HS-27A (cell line): ENCODE measurements at places on chromosomes 11 and 22.

DNA sequence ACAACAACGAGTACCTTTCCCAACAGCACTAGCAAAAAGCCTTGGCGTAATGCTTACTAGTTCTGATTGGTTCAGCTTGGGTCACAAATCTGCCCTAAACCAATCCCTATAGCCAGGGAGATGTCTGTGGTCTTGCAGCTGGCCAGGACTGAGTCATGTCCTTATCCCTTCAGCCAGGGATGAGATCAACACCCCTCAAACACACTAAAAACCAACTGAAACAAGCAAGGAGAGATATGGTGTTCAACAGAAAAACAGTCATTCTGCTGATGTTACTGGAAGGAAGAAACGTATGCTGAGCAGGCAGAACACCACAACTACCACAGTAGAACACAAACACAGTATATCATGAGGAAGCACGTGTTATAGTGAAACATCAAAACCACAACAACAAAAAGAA, 375.6 kb downstream of the LARGE1 start:
- DNase-seq, result no peak

- no peak for DNase-seq
Observed at GRCh38 chr11:80898910-80899309, 1458.1 kb upstream of the TENM4 start.

GRCh38 chr22:49555526-49555925, 272.1 kb downstream of the BRD1 start:
- DNase-seq, result no peak

GRCh38 chr11:127926721-127927120, 660.6 kb downstream of the ETS1 start:
- DNase-seq, result no peak

- no peak for DNase-seq
Observed at GRCh38 chr11:78163828-78164227, 24.4 kb upstream of the ALG8 start.

GRCh38 chr11:15127341-15127740, 12.6 kb downstream of the INSC start:
- DNase-seq, result no peak

- no peak for DNase-seq
Observed at GRCh38 chr22:42338479-42338878, 68.0 kb upstream of the TCF20 start.

DNA sequence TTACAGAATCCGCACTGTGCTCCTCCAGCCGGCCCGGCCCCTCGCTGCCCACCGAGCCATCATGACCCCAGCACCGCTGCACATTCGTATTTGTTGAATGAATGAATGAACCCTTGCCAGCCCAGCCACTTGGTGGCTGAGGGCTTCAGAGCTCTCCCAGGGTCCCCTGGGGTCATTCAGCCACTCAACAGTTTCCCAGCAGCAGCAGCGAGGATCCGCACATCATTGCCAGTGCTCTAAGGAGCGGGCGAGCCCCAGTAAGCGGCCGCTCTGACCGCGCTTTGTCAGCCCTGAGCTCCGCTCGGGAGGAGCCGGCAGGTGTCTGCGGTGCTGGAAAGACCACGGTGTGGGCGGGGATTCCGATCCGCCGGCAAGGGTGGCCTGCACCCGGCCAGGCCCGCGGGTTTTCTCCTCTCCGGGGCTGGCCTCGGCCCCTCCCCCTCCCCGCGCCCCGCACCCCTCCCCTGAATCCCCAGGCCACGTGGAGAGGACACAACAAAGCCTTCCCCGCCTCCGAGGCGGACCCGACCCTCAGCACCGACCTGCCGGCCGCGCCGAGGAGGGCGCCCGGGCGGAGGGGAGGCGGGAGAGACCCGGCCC, 563 bp downstream of the BID start:
- no peak for DNase-seq

DNA sequence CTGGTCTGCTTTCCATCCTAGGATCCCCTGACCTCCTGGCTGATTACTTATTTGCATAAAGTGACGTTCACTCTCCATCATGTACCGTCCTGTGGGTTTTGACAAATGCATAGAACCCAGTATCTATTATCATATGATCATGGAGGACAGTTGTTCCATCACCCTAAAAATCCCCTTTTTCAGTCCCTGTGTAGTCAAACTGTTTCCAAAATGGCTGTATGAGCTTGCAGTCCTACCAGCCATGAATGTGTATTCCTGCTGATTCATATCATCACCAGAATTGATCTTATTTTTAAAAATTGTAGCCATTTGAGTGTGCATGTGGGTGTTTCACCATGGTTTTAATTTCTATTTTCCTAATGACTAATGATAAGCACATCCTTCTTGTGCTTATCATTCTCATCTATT, 108.8 kb downstream of the MPPED1 start:
- DNase-seq, result no peak

DNA sequence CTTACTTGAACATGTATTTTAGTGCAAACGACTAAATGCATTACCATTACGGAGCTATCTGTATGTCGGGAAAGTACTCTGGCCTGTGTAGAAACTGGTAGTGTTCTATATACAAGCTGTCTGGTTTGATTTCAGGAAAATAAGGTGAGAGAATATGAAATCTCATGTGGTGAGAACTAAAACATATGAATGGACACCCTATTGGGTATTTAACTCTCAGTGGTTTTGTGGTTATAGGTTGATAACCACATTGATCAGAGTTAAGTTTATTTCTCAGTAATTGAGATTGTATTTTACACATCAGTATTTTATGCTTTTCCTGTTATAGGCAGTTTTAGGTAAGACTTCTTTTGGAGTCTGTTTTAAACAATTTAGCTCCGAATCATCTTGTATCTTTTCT, 10.4 kb downstream of the ANO5 start:
- DNase-seq, result no peak

GRCh38 chr11:34890812-34891211, 25.4 kb downstream of the APIP start:
- peak; percentile 12 for DNase-seq

DNA sequence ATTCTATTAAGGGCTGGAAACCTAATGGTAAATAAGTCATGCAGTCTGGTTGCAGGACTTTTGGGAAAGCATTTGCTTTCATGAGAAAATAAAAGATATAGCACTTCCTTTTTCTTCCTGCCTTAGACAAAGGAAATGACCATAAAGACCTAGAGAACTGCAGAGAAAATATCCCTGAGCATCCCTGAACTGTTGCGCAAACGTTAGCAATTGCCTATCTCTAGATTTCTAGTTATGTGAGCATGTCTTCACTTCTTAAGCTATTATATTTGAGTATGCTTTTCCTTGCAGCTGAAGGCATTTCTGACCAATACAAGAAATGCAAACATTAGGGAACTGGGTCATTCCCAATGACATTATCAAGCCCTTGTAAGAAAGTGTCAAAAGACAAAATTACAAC, 110.6 kb downstream of the KIF18A start:
- DNase-seq, result no peak

DNA sequence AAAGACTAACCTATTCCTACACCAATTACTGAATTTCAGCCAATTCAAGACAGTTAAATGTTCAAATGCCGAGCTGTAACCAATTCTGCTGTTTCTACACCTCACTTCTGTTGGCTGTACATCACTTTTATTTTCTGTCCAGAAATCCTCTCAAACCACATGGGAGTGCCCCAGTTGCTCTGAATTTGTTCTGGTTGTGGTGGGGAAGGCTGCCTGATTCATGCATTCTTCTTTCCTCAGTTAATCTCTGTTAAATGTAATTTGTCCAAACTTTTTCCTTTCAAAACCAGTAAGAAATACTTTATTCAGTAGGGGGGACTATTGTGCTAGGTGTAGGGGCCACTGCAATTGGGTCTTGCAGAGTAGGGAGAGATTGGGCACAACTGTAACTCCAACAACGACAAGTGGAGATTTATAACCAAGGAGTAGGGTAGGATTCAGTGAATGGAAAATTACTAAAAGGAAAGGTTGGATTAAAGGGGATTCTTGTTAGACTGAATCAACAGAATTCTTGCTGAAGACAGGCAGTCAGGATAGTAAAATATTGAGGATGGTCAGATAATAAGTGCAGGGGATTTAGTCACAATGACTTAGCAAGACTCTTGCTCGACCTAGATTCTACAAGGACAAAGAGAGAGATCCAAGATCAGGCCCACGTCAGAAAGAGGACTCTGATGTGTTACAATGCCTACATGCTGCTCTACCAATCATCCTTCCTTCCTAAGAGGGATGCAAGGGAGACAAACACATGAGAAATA, 593.5 kb upstream of the FAT3 start:
- DNase-seq, result no peak

DNA sequence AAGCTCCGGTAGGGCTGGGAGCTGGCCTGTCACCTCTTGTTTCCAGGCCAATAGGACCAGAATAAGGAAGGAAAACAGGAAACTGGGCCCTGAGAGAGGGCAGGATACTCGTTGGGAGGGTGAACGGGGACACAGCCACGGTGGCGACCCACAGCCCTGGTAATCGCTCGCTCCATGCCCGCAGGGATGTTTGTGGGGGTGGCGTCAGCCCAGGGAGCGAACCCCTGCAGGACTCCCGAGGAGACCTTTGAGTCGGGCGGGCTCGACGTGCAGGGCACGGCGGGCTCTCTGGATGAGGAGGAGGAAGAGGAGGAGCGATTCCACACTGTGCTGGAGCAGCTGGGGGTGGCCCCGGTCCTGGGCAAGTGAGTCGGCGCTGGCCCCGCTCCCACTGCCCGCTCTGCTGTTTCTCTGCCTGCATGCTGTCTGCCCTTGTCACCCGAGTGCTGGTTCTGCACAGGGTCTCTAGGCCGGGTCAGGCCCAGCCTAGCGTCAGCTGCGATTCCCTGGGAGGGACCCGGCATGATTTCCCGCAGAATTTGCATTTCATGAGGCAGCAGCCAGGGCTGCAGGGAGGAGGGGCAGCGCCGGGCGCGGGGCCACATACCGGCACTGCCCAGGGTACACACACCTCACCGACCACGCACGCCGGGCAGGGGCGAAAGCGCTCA, 1.6 kb downstream of the CRACR2B start:
- no peak for DNase-seq

DNA sequence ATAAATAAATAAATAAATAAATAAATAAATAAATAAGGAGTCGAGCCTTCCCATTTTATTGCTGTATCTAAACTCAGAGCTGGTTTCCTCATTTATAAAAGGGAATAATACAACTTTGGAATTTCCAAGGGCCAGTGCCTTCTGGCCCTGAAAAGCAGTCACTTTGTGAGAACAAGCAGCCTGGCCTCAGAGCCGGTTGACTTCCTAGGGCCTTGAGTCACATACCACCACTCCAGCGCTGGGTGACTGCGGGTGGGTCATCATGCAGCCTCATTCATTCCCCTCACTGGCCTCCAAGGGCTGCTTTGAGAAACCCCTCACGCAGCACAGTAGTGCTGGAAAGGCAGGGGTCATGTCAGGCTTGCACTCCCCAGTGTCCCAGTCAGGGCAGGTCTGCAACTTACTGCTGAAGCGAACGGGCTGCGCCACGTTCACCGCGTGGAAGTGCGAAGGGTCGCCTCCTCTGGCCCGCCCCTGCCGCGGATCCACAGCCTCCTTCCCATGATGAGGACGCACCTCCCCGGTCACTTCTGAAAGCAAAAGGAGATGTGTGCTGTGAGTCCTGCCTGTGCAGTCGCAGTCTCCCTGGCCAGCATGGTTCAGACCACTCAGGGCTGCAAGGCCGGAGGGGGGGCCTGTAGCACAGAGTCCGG, 54.4 kb downstream of the DGCR2 start:
- DNase-seq, result no peak

DNA sequence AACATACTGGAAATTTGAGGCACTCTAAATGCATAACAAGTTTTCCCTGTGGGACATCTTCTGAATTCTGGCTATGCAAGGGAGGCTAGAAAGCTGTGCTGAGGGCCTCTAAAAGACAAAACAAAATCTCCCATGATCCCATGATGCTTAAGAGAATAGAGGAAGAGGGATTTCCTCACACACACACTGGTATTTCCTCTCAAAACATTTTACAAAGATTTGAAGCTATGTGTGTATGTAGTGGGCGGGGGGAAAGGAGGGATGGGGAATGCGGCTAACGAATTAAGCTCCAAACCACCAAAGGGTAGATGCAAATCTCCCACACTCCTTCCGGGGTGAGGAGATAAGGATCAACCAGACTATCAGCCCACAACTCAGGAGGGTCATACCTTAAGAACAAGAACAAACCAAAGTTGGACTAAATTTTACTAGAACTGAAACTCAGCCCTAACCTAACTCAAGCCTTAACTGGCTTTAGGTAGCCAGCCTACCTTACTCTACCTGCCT, 6.0 kb downstream of the OR2AT4 start:
- DNase-seq, result no peak

DNA sequence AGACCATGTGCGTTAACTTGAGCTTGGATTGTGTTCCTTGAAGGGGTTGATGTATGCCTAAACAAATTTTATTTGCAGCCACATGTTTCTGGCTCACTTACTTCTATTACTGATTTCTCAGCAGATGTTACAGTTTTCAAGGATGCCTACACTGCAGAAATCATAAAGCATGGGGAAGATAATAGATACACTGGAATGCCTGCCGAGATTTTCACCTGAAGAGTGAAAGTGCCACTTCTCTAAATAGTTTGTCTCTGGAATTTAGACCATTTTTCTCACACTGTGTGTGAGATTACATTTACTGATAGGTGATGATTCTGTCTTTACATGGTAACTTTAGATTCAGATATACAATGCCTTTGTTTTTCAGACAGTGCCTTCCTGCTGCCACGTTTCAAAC, 81.6 kb downstream of the SIK2 start:
- DNase-seq, result no peak
